ENCODE measurements at places on chromosomes 16 and 17. TPM values are rescaled to one million over a fixed set of nuclear protein-coding genes. Genes with fewer than 3 reads are reported as not detected.

The THAP11 gene
- total RNA-seq = 32.2 TPM

The TUBB3 gene
- total RNA-seq = 1.8 TPM

The GAST gene
- total RNA-seq = not detected

GRCh38 chr17:77420095-77420803, 279.5 kb downstream of the SEC14L1 start:
- peak overlapping the region; percentile 15 for H3K4me3 ChIP-seq
- DNase-seq = no peak
- H3K4me1 ChIP-seq = peaks cover 67% of the 10 kb centered on the region
- H3K27ac ChIP-seq = peak overlapping the region; percentile 57

GRCh38 chr16:53090591-53091411, 36.0 kb downstream of the CHD9 start:
- no peaks in the 10 kb centered on the region for H3K4me1 ChIP-seq
- H3K4me3 ChIP-seq = no peak overlapping the region
- H3K27ac ChIP-seq = no peak overlapping the region
- H3K36me3 ChIP-seq = no peaks in the 10 kb centered on the region

- DNase-seq = no peak
- H3K4me3 ChIP-seq = no peak overlapping the region
- no peaks in the 10 kb centered on the region for H3K4me1 ChIP-seq
- no peak overlapping the region for H3K27ac ChIP-seq
- H3K27me3 ChIP-seq = peaks cover 5% of the 10 kb centered on the region
These were observed 5.8 kb upstream of the ALDH3A1 start for GRCh38 chr17:19753661-19754463.

GRCh38 chr16:55030944-55031343, 100.3 kb downstream of the IRX5 start:
- no peak overlapping the region for H3K4me3 ChIP-seq
- H3K4me1 ChIP-seq = no peaks in the 10 kb centered on the region
- H3K27me3 ChIP-seq = no peaks in the 10 kb centered on the region
- H3K36me3 ChIP-seq = no peaks in the 10 kb centered on the region
- no peak overlapping the region for H3K27ac ChIP-seq

GRCh38 chr16:85924675-85925074, 25.7 kb downstream of the IRF8 start:
- no peaks in the 10 kb centered on the region for H3K4me1 ChIP-seq
- H3K4me3 ChIP-seq = no peak overlapping the region
- H3K27me3 ChIP-seq = no peaks in the 10 kb centered on the region
- H3K27ac ChIP-seq = no peak overlapping the region
- H3K36me3 ChIP-seq = no peaks in the 10 kb centered on the region

GRCh38 chr17:32315171-32315570, 26.8 kb downstream of the C17orf75 start:
- no peak for DNase-seq
- H3K27ac ChIP-seq = no peak overlapping the region
- no peaks in the 10 kb centered on the region for H3K36me3 ChIP-seq
- H3K27me3 ChIP-seq = peaks cover 4% of the 10 kb centered on the region
- no peaks in the 10 kb centered on the region for H3K4me1 ChIP-seq
- H3K4me3 ChIP-seq = no peak overlapping the region

- DNase-seq = no peak
- H3K36me3 ChIP-seq = peaks cover 13% of the 10 kb centered on the region
- no peaks in the 10 kb centered on the region for H3K27me3 ChIP-seq
- H3K4me3 ChIP-seq = no peak overlapping the region
- peaks cover 16% of the 10 kb centered on the region for H3K4me1 ChIP-seq
These were observed 10.6 kb downstream of the NAA60 start for GRCh38 chr16:3454093-3454492.

Measured in CD4-positive, CD25-positive, alpha-beta regulatory T cell (primary cell).